ENCODE measurements at places on chromosomes 6 and 20.

- peak; percentile 63 for DNase-seq
Measured at GRCh38 chr20:53608456-53609452, 15.1 kb upstream of the ZNF217 start.

DNA sequence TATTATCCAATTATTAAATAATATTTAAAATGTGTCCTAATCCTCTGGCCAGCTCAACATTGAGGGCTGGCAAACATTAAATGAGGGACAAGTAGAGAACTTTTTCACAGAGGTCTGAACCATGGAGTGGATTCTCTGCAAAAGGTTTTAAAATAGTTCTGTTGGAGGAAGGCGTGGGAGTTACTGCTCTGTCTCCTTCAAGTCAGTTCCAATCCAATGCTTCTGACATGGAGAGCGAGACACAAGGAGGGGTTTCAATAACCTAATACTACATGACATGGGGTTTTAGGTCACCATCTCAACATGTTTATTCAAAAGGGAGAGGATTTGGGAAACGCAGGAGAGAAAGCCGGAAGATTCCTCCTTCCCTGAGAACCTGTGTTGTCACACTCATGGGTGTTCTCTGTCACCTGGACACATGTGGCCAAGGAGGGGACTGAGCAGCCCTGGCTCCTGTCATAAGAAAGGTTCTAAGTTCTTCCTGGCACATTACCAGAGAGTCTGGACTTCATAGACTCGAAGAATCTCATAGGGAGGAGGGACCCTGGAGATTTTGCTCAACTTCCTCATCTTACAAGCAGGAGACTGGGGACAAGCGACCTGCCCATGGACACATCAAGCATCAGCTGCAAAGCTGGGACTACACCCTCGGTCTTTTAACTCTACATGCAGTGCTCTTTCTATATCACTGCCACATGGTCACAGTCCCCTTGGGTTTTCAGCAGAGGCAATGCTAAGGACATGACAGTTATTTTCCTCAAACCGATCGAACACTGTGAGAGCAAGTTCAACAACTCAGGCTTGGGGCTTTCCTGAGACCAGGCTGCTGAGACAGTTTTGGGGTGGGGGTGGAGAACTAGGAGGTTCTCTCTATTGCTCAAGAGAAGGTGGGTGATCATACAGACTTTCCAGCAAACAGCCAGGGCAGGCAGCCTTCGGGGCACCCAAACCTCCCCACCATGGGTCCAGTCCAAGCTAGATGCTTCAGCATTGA lies 38.6 kb downstream of the PRDM1 start:
- no peak for DNase-seq

DNA sequence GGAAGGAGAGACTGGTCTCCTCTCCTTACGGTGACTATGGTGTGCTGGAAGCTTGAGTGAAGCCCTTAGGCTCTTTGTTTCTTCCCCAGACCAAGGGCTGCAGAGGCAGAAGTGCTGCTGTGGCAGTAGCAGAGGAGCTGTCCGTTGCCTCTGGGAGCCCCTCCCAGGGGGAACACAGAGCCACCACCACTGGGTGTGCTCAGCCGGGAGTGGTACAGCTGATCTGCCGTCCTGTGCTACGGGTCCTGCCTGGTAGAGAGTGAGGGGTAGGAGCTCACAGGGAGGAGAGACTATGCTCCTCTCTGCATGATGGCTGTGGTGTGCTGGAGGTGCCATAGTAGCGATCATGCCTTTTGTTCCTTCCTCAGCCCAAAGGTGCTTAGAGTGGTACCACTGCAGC lies 318.7 kb downstream of the DOK5 start:
- no peak for DNase-seq

GRCh38 chr6:169452117-169452868 lies 198.6 kb upstream of the THBS2 start:
- no peak for DNase-seq

DNA sequence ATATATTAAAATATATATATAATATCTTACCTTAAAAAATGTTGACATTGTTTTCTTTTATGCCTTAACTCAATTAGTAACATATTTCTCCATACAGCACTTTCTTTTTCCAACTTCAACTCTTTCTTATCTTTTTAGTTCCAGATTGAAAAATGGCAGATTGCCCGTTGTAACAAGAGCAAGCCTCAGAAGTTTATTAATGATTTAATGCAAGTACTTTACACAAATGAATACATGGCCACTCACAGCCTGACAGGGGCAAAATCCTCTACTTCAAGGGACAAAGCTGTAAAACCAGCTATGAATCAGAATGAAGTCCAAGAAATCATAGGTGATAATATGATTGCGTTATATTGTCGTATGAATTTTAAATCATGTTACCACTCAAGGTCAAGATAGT lies 29.4 kb upstream of the KIAA1586 start:
- peak; percentile 72 for DNase-seq

DNA sequence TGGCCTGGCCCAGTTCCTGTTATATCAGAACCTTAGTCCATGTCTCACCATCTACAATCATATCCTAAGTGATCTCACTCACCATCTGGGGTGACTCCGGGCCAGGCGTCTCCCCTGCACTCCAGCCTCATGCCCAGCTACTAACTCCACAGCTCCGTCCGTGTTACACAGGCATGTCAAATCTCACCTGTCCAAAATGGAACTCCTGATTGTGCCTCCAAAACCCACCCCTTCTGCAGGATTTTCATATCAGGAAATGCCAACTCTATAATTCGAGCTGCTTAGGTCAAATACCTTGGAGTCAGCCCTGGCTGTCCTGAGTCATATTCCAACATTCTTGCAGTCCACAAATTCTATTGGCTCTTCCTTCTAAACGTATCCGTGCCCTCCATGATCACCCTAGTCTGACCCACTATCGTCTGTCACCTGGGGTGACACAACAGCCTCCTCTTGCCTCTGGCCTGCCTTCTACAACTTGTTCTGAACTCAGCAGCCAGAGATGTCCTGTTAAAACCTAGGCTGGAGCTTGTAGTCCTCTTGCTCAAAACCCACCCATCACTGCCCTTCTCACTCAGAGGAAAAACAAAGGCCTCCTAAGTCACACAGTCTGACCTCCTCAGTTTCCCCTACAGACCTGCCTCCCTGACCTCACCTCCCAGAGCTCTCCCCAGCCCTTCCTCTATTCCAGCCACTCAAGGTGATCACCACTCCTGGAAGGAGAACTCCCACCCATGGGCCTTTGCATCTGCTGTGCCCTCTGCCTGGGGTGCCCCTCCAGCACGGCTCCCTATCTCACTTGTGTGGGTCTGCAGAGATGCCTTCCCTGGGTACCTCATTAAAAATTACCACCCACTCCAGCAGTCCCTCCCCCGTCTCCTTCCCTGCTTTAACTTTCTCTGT lies 85.3 kb upstream of the SIRPA start:
- no peak for DNase-seq

DNA sequence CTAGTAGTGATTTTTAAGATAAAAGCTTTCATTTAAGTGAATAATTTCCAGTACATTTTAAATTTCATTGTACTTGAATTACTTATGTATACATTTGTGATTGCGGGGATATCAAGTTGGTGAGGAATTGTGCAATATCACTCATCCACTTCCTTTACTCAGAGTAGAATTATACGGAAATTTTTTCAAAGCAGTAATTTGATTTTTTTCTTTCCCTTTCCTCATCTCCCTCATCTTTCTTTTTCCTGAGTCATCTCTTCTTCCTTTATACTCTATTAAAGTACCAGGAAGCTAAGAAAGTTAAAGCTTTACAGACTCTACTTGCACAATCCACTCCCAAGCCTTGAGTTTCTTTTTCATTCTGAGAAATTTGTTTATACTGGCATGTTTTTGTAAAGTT lies 60.9 kb upstream of the DEFB112 start:
- DNase-seq, result no peak

DNA sequence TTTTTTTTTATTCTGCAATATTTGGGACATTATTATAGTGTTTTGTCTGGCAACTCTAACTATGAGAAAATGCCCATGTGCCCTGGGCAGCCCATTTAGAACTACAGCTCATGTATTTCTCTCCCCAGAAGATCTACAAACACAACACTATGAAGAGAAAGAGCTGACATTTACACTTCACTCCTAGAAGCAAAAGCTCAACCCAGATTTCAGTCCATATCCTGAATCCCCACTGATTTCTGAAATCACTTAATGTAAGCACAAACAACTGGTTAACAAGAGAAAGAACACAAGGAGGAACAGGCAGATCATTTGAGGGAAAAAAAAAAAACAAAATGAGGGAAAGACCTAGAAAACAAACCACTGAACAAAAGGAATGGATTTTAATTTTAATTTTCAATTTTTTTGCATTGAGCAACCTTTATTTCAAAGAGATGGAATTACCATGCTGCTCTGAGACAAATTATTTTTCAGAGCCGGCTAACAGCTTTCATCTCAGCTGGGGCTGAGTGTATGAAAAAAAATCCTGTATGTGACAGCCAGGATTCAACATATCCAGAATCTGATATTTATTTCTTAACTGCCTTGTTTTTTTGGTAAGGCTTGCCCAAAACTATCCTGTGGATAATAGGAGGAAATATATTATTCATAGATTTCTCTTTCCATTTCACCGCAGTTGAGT lies 32.5 kb downstream of the KIAA0319 start:
- DNase-seq, result no peak

DNA sequence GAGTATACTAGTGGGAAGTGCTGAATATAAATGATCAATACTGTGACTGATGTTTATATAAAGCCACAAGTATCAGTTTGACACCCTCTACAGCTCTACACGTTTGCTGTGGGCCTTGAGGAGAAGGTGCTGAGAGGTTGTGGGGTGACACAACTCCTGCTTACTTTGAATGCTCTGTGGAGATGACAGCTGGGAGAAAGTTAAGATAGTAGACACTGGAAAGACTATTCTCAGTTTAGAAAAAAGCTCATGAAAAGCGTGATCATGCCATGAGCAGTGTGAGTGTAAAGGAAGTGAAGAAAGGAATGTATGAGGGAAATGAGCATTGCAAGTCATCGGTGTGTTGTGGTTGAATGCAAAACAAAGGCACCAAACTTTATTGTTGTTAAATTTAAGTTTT lies 215.8 kb downstream of the UTRN start:
- DNase-seq, result peak; percentile 18

GRCh38 chr20:561437-562231 lies 18.0 kb upstream of the CSNK2A1 start:
- DNase-seq, result peak; percentile 87

- DNase-seq, result no peak
Measured at GRCh38 chr6:90087106-90087833, 193.0 kb downstream of the GJA10 start.

GRCh38 chr6:8749465-8749864 lies 314.1 kb upstream of the SLC35B3 start:
- no peak for DNase-seq

GRCh38 chr6:36897609-36898008 lies 11.9 kb downstream of the C6orf89 start:
- peak; percentile 49 for DNase-seq

Measured in hematopoietic multipotent progenitor cell treated with erythropoietin and hydrocortisone succinate and interleukin-3 and kit ligand, for 4 days (in vitro differentiated cells).